Amniotic stem cell (primary cell): ENCODE measurements at places on chromosomes 1 and 21.

GRCh38 chr1:113984710-113985109 lies 5.4 kb downstream of the OLFML3 start:
- DNase-seq = no peak

GRCh38 chr1:43870306-43870705 lies 63.3 kb upstream of the ARTN start:
- DNase-seq = no peak

DNA sequence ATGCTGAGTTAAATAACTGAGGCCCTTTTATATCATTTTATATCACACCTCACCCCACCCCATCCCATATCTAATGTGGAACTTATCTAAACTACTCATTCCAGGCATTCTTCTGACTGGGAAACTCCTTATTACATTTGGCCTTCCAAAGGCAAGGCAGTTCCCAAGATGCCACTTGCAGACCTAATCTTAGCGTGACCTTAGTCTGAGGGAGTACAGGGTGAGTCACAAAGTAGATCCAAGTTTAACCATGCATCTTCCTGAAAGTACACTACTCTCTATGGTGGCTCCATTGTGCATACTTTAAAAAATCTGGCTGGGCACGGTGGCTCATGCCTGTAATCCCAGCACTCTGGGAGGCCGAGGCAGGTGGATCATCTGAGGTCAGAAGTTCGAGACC lies 353.6 kb upstream of the C1orf87 start:
- no peak for DNase-seq

- no peak for DNase-seq
Measured at GRCh38 chr1:227621211-227621610, 57.9 kb downstream of the ZNF678 start.

DNA sequence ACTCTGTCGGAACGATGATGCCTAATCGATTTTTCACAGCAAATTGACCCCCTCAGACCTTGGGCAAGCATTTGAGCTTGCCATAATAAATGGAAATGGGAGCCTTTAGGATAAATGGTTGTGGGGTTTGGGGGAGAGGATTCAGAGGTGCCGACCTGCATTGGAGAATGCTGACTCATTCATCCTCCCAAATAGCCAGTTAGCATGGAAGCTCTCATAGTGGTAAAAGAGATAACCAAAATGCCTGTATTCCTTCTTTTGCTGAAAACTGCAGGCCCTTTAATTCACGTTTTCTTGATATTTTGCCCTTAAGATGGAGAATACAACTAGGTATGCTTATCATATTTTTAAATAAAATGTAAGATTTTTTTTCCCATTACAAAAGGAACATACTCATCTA lies 392.6 kb upstream of the DEPDC1 start:
- no peak for DNase-seq

GRCh38 chr1:206909161-206909882 lies 12.1 kb downstream of the IL24 start:
- DNase-seq = no peak

DNA sequence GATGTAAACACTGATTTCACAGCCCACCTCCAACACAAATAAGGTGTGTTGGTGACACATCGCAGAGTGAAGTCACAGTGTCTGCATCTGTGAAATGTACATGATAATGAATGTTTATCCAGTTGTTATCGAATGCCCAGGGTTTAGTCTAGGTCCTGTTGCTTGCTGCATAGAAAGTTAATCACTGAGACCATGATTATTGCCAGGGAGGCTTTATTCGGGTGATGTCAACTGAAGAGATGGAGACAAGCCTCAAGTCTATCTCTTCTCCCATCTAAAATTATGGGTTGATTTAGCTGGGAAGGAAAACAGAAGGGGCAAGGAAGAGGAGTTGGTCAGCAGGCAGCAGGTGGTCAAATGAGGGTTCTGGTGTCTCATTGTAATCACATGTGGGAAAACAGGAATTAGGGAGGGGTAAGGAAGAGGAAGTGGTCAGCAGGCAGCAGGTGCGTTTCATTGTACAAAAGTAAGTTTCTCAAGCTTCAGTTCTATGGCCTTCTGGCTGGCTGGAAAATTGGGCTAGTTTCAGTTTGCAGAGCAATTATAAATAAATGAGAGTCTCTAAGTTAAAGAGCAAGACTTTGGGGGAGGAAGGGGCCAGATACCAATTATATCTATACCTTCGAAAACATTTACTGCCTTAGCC lies 146.3 kb upstream of the DNAH14 start:
- no peak for DNase-seq

DNA sequence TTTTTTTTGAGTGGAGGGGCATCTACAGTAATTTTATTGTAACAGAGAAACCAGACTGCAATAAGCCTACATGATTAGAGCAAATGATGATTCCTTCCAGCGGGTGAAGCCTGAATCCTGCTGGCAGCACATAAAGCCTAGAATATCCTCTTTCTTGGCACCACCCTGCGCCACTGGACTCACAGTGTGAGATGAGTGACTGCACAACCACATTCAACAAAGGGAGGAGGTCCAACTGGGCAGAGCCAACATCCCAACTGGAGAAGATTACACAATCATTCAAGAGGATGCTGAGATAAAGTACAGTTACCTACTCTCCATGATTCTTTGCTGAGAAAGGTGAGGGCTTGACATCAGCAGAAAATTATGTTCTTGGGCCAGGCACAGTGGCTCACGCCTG lies 67.4 kb downstream of the TNFSF4 start:
- no peak for DNase-seq
